ENCODE measurements at places on chromosomes 12 and 14.

DNA sequence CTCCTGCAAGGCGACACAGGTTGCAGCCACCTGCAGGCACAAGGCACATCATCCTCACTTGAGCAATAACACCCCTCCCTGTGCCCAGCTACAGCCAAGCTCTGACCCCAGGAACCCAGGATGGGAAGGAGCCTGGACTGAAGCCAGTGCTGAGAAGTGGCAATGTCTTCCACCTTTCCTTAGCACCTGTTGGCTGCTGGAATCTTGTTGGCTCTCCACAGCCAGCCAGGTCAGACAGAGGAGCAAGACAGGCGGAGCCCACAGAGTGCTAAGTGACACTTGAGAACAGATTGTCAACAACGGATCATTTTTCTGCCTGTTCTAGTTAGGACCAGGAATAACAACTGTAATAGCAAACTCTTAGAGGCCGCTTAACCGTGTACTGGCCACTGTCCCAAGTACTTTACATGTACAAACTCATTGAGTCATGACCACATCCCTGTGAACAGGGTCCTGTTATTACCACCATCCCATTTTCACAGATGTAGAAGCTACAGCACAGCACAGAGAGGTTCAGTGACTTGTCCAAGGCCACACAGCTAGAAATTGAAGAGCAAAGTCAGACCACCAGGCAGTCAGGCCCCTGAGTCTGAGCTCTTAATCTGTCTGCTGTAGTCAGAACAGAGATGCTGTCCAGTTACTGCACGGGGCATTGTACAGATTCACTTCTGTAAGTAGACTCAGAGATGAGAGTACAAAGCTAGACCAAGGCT is 45.6 kb downstream of the RNFT2 start:
- no peak for DNase-seq

GRCh38 chr12:64825143-64826021 is 935 bp downstream of the TBC1D30 start:
- DNase-seq, result no peak

- no peak for DNase-seq
These were observed 44.3 kb downstream of the GALNT9 start for GRCh38 chr12:132284827-132285741.

GRCh38 chr12:68591734-68592418 is 18.8 kb upstream of the RAP1B start:
- DNase-seq, result no peak

- DNase-seq, result no peak
These were observed 596.9 kb downstream of the TRHDE start for GRCh38 chr12:72869024-72869423.

GRCh38 chr12:58310809-58311622 is 369.6 kb downstream of the ATP23 start:
- no peak for DNase-seq

DNA sequence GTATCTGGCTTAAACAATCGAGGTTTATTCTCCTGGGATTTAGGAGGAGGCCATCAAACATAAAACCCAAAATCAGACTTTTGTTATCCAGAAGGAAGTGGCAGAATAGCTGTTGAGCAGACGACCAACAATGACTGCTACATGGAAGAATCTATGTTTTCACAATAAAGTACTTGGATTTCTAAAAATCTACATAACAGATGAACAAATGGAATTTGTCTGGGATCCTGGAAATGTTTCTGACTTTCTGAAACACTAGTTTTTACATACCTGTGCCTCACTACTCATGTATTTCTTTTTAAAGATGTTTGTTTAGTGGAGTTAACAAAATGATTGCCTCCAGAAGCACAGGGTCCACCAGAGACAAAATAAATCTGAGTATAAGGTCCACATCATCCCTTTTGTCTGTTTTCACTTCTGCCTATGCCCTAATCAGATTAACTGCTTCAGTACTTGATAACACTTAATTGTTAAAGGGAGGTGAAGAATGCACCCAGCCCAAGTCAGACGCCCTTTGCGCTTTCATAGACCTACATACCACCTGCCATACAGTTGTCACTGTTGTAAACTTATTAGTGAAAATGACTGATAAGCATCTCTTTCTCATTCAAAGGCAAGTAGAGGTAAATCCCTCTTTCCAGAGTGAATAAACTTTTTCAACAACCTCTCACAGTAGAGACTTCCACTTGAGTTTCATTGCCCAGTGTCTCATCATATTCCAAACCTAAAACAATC is 164.6 kb downstream of the EGLN3 start:
- DNase-seq, result no peak

Measured in stimulated activated CD8-positive, alpha-beta memory T cell treated with anti-CD3 and anti-CD28 coated beads, Interleukin-7, amount 100 ng/mL, for 48 hours (primary cell).